ENCODE measurements at places on chromosomes 7 and 10. TPM values are rescaled to one million over a fixed set of nuclear protein-coding genes. Genes with fewer than 3 reads are reported as not detected.
A peak's percentile ranks its signal among the peaks of the same experiment; 100 is the strongest.

DNA sequence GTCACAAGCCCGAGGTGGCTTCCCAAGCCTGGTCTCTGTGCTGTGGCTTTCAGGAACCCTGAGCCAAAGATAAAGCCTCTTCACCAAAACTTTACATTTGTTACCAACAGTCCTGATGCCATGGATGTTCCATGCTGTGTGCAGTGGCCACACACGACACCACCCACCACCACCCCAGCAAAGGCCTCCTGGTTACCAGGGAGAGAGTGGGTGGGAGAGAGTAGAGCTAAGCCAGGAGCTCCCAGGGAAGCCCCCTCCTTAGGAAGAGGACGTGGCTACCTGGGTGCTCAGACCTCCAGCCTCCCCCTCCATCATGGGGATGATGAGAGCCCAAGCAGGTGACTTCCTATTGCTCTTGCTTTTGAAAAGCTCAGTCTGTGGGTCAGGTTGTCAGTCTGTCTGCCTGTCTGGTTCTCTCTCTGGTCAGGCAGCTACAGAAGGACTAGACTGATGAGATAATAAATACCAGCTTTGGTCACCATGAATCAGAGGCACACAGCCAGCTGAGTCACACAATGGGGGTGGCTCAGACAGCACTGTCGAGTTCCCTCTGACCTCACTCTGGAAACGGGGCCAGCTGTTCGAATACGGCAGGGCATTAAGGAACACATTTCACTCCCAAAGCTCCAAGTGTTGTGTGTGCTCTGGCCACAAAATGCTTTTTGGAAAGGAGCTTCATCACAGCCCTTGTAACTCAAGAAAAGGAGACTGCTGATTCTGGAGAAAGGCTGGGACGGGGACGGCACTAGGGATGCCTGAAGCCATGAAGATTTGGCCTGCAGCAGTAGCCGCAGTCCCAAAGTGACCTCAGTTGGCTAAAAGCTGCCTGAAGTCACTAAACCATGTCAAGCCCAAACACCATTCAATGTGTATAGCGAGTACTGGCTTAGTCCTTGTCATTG, 166.0 kb downstream of the FANK1 start:
- DNase-seq, result no peak
- peaks cover 54% of the 10 kb centered on the region for H3K4me1 ChIP-seq
- no peaks in the 10 kb centered on the region for H3K36me3 ChIP-seq

DNA sequence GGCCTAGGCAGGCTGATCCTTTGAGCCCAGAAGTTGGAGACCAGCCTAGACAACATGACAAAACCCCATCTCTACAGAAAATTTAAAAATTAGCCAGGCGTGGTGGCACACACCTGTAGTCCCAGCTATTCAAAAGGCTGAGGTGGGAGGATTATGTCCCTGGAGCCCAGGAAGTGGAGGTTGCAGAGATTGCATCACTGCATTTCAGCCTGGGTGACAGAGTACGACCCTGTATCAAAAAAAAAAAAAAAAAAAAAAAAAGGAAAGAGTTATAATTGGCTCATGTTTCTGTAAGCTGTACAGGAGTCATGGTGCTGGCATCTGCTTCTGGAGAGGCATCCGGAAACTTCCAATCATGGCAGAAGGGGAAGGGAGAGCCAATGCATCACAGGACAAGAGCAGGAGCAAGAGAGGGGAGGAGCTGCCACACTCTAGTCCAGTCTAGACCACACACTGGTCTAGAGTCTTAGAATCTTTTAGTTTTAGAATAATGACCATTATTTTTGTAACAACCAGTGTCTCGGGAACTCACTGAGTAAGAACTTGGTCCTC, 16.8 kb downstream of the DOCK1 start:
- H3K4me3 ChIP-seq, result no peak overlapping the region
- H3K27ac ChIP-seq, result peak overlapping the region; percentile 21
- H3K36me3 ChIP-seq, result peaks cover 11% of the 10 kb centered on the region
- DNase-seq, result no peak

- no peak for DNase-seq
- H3K27ac ChIP-seq, result peak overlapping the region; percentile 97
- peaks cover 13% of the 10 kb centered on the region for H3K4me1 ChIP-seq
These were observed 1.8 kb downstream of the KLLN start for GRCh38 chr10:87861566-87861952.

GRCh38 chr10:69801094-69801433, 642 bp upstream of the COL13A1 start:
- H3K4me3 ChIP-seq, result peak overlapping the region; percentile 84
- no peaks in the 10 kb centered on the region for H3K36me3 ChIP-seq
- H3K4me1 ChIP-seq, result peaks cover 16% of the 10 kb centered on the region
- 0 out of 2 replicates have a peak, but pooled peaks cover 7% of the 10 kb centered on the region for H3K27me3 ChIP-seq
- peak; percentile 73 for DNase-seq

GRCh38 chr7:151087245-151088018, 1.2 kb downstream of the AGAP3 start:
- H3K27ac ChIP-seq, result peak overlapping the region; percentile 87
- peak; percentile 90 for DNase-seq
- no peaks in the 10 kb centered on the region for H3K36me3 ChIP-seq
- peak overlapping the region; percentile 100 for H3K4me3 ChIP-seq
- no peaks in the 10 kb centered on the region for H3K27me3 ChIP-seq

GRCh38 chr7:73904219-73905137, 43.5 kb downstream of the TMEM270 start:
- no peaks in the 10 kb centered on the region for H3K36me3 ChIP-seq
- H3K27me3 ChIP-seq, result no peaks in the 10 kb centered on the region
- H3K27ac ChIP-seq, result 0 out of 2 replicates have a peak overlapping the region, but pooled peaks have one; percentile 18
- H3K4me3 ChIP-seq, result no peak overlapping the region

- H3K4me3 ChIP-seq, result no peak overlapping the region
- H3K4me1 ChIP-seq, result no peaks in the 10 kb centered on the region
- peak; percentile 1 for DNase-seq
These were observed 525.8 kb downstream of the ZNF33B start for GRCh38 chr10:42112331-42113157.

- DNase-seq, result no peak
- H3K36me3 ChIP-seq, result no peaks in the 10 kb centered on the region
- no peak overlapping the region for H3K27ac ChIP-seq
- no peaks in the 10 kb centered on the region for H3K27me3 ChIP-seq
These were observed 589.2 kb downstream of the LRMDA start for GRCh38 chr10:76020630-76021029.

Gene NKX2-3
- not detected for polyA plus RNA-seq

Gene RASA4
- polyA plus RNA-seq, result 29.2 TPM
